ENCODE measurements at places on chromosomes 16 and 17.
A peak's percentile ranks its signal among the peaks of the same experiment; 100 is the strongest.

DNA sequence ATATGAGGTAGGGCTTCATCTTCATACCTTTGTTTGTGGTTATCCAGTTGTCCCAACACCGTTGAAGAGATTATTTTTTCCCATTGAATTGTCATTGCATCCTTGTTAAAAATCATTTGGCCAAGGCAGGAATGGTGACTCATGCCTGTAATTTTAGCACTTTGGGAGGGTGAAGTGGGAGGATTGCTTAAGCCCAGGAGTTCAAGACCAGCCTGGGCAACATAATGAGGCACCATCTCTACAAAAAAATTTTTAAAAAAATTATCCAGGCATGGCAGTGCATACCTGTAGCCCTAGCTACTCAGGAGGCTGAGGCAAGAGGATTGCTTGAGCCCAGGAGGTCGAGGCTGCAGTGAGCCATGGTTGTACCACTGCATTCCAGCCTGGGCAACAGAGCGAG is 223.9 kb downstream of the TANC2 start:
- no peak for DNase-seq

- no peak for DNase-seq
Observed at GRCh38 chr17:7922845-7923628, 6.6 kb downstream of the KCNAB3 start.

DNA sequence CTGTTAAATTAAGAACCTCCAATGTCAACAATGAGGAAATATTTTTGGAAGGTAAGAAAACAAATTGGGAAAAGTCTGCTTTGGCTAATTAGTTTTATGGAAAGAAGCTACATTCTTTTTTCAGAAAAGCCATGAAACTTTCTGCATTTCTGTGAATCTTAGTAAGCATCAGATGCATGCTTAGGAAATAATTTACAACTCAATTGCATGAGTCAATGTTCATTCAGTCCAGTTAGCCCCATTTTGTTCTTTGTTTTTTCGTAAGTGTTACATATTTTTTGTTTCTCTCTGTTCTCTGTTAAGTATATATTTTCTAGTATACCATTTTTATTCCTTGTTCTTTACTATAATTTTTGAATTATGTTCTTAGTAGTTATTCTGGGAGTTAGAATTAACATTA is 195.2 kb upstream of the KIF2B start:
- DNase-seq: no peak

GRCh38 chr16:79421126-79421525 is 179.4 kb downstream of the MAF start:
- no peak for DNase-seq

DNA sequence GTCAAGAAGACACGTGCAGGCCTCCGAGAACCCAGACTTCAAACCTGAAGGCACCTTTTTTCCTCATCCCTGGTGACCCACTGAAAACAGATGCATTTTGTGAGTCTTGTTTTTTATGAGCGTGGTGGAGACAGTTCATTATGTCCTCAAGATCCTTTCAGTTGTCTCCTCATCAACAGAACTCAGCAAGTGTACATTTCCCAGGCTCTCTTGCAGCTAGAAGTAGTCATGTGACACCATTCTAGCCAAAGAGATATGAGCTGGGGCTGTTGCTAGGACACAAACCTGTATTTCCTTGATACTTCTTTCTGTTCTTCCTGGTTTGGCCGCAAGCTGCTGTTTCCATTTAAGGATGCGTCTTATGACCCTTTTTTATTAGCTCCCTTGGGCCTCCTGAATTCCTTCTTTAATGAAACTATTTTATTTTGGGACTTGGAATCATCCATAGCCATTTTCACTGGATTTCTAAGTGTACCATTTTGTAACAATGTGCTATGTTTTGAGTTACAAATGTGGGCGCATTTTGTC is 135.7 kb upstream of the FOXF1 start:
- no peak for DNase-seq

- no peak for DNase-seq
Observed at GRCh38 chr17:17401271-17401781, 75.5 kb upstream of the MED9 start.

DNA sequence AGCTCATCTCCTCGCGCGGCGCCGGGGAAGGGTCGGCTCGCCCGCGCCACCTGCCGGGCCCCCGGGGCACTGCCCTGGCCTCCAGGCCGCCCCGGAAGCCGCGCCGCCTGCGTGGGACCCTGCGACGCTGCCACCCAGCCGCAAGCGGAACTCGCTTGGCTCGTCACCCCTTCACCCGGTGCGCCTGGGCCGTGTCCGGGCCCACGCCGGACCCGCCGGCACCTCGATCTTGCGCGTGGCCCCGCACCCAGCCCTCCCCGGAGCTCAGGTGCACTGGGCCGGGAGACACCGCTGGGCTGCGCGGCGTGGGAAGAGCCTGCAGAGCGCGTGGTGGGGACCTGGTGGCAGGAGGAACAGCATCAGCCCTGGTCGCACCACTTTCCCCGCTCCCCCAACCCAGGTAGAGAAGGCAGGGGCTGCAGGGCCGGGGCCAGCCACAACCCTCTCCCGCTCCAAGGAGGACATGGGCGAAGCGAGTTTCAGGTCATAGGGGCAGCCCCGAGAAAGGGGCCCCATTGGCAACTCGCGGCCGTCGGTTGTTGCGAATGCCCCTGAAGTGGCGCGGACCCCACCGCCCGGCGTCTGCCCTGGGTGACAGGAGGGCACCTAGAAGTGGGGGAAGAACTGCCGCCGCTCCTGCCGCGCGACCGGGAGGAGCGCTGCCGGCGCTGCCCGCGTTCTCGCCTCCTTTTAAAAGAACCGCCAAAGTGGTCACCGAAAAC is 363 bp upstream of the MIF4GD start:
- DNase-seq: peak; percentile 47

DNA sequence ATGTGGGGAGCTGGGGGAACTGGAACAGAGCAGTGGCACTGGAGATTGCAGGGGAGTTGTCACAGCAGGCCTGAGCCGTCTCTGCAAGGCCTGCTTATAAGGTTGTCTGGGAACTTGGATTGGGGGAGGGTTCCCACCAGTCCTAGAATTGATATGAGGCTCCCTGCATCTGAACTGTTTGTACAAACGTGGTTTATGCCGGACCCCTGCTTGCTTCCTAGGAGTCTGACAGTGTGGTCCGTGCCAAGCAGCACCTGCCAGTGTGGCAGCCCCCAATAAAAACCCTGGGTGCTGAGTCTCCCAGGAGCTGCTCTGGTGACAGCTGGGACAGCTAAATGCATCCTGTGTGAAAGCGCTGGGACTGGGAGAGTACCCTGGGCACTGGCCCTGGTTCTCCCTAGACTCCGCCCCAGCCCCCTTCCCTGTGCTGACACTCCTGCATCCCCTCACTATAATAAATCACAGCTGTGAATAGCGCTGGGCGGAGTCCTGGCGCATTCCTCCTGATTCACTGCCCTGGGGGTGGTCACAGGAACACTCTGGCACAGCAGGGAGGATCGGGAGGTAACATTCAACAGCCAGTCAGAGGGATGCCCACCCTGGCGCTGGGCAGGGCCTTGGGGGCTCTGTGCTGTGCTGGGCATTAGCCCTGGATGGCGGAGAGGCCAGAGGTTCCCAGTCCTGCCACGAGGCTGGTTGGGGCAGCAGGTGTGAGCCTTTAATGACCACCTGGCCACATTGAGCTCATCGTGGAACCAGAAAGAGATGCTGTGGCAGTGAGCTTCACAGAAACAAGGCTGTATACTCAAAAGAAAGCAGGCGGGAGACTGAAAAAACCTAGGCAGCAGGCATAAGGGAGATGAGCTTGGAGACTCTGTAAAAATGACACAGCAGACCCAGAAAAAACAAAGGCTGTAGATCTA is 45.6 kb downstream of the RMI2 start:
- peak; percentile 58 for DNase-seq

DNA sequence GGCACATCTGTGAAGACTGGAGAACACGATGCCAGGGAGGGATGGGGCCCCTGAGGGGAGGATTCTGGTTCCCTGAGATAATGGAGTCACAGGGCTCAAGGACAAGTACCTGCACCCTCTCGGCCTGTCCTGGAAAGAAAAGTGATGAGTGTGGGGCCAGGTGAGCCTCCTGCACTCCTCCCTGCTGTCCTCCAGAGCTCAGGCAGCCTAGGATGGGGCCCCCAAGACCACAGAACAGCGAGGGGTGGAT is 101.3 kb upstream of the TNRC6C start:
- DNase-seq: no peak
